ENCODE measurements at places on chromosomes 4 and X.

DNA sequence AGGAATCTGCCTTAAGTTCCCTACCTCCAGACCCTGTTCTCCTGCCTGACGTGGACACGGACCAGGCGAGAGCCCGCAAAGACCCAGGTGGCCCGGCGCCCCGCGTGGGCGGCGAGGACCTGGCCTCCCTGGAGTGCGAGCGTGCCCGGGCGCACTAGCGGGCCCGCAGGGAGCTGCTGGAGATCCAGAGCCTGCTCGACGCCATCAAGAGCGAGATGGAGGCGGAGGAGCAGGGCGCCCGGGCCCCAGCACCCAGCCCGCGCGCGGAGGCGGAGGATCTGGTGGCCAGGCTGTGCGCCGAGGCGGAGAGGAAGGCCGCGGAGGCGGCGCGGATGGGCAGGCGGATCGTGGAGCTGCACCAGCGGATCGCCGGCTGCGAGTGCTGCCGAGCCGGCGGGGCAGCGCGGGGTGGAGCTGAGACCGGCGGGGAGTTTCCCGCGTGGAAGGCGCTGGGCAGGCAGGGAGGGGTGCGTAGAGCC, 18.2 kb downstream of the MRFAP1 start:
- no peak for DNase-seq

DNA sequence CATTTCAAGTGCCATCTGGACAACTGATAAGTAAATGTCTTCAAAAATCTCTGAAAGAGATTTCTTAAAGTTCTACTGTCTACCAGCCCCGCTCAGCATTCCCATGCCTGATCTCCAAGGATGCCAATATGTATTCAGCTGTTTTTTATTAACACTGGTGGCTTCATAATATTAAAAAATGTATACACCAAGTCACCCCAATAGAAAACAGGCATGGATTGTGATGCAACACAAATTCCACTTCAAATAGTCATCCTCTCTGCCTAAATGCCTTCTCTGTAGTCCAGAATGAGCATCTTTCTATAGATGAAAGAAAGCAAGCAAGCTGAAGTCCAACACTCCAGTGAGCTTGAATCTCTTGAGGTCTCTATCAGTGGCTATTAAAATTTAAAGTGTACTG, 152.2 kb upstream of the PPARGC1A start:
- no peak for DNase-seq

GRCh38 chr4:185742766-185743165, 69.2 kb downstream of the SORBS2 start:
- DNase-seq = no peak

GRCh38 chr4:38152721-38153386, 192.7 kb downstream of the PTTG2 start:
- DNase-seq = no peak

DNA sequence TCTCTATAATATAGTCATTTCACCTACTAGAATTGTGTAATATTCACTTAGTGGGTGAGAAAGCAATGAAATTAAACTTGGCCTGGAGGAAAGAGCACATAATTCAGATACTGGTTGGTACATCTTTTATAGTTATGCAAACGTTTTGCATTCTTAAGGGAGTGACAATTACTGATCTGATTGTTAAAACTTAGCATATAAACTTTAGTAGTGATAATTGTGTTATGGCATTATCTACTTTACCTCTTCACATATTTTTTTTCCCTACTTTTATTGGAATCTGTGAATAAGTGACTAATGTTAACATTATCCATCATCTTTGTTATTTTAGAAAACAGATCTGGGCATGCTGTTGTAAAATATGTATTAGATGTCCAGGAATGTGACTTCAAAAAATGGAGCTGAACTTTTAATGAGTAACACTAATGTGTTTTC, 217.4 kb upstream of the GIMD1 start:
- no peak for DNase-seq

Data from GM13977 (cell line).